ENCODE measurements at places on chromosomes 1 and 21. TPM values are rescaled to one million over a fixed set of nuclear protein-coding genes. Genes with fewer than 3 reads are reported as not detected.

ELAVL4 gene
- polyA plus RNA-seq = 2.7 TPM

IL22RA1 gene
- 0.03 TPM for polyA plus RNA-seq

CFAP141 gene
- polyA plus RNA-seq = not detected

ADGRB2 gene
- 13.0 TPM for polyA plus RNA-seq

ST6GALNAC3 gene
- polyA plus RNA-seq = 12.1 TPM

KRTAP21-2 gene
- not detected for polyA plus RNA-seq

C1orf74 gene
- polyA plus RNA-seq = 2.1 TPM

SLC44A5 gene
- polyA plus RNA-seq = 7.8 TPM

GRCh38 chr1:235059221-235059620 lies 69.4 kb downstream of the TOMM20 start:
- no peak for DNase-seq

GRCh38 chr1:236206548-236206947 lies 64.2 kb downstream of the GPR137B start:
- no peak for DNase-seq

- peak; percentile 70 for DNase-seq
Measured at GRCh38 chr1:65264197-65264929, 45.0 kb upstream of the DNAJC6 start.

DNA sequence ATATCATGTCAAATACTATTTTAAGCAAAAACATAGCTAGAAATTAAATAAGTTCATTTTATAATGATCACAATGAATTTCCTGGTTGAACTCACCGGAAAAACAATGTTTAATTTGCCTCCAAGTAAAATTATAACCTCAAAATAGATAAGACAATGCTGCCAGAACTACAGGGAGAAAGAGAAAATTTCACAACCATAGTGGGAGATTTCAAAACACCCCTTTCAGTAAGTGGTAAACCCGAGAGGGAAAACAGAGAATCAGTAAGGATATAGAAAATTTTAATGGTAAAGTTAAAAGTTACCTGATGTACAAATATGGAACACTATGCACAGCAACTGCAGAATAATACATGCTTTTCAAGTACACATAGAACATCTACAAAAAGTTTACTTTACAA lies 43.2 kb upstream of the PLA2G4A start:
- no peak for DNase-seq

GRCh38 chr1:73859227-73859626 lies 338.7 kb downstream of the LRRIQ3 start:
- DNase-seq = no peak

DNA sequence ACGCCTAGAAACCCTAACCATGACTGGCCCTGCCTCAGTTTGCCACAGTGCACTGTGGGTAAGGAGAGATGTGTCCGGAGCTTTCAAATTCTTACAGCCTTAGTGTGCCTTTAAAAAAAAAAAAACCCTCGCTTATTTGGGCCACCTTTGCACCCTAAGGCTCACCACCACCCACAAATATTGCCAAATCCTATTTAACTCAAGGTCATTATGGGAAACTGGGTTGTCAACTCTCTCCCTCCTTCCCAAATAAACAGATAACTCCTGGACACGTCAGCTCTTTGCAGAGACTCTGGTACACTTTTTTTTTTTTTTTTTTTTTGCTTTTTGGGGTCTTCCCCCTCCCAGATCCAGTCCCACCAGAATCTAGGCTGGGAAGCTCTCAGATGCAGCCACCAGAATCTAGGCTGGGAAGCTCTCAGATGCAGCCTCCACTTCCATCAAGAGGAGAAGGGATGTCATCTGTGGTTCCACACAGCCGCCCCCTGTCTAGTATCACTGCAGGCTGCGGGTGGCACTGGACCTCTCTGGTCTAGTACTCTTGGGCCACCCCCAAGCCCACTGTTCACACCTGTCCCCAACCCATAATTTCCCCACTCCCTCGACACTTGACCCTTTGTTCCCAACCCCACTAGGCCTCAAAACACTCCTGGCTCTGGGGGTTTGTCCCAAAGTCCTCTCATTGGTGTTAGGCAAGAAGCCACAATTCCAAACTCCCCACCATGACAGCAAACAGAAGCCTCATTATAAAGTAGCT lies 3.4 kb downstream of the DHRS3 start:
- no peak for DNase-seq

DNA sequence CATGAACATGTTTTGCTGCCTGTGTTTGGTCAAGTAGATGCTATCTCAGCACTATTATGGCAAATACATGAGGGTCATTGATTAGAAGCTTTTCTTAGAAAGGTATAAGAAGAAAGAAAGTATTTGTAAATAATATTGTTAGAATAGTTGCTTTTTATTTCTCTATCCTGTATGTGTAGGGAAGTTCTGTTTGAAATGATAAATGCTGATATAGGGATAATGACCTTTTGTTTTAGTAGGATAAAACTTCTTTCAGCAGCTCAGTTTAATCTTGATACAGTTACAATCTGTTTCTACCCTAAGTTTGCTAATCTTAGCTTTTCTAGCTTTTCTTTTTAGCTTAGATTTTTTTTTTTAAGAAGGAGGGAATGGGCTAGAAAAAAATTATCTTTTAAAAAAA lies 63.3 kb downstream of the USP25 start:
- DNase-seq = no peak

- peak; percentile 58 for DNase-seq
Measured at GRCh38 chr1:85047472-85048295, 616 bp downstream of the MCOLN3 start.

DNA sequence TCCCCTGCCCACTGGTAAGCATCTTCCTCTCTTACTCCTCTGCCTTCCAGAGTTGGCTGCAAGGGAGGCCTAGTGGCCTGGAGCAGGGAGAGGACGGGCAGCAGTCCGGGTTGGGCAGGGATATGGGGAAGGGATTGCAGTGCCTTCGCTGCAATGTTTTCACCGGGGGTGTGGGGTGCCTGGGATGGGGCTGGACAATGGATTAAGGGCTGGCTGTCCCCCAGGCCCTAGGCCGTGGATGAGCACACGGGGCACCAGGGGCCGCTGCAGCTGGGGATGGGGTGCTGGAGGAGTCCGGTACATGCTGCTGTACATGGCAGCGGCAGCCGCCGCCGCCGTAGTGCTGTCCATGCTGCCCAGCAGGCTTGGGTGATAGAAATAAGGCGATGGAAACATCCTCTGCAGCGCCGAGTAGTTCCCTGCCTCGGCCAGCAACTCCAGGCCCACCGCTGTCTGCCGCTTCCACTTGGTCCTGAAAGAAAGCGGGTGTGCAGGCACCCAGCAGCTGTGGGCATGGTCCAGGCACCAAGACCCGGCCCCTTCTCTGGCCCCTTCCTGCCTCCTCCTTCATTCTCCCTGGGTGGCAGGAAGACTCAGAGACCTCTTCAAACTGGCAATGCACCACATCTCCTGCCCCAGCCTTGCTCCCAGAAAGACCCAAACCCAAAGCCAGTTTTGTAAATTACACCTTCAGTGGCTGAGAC lies 4.8 kb downstream of the BARHL2 start:
- DNase-seq = no peak

- DNase-seq = no peak
Measured at GRCh38 chr1:103584537-103584936, 13.1 kb downstream of the AMY2B start.

DNA sequence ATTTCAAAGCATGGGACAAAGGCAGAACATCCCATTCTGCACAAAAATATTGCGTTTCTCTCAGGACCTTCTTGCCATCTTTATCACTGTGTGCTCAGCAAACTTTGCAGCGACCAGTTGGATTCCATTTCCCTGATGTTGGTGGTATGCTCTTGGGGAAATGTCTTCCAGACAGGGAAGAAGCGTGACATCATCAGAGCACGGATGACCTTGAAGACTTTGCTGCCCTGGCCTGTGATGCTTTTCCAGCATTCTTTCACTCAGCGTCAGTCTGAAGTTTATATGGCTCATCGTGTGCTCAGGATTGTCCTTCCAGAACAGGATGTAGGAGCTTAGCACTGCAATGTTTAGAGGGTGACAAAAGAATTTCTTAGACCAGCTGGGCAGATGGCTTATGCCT lies 131.4 kb upstream of the F3 start:
- no peak for DNase-seq

DNA sequence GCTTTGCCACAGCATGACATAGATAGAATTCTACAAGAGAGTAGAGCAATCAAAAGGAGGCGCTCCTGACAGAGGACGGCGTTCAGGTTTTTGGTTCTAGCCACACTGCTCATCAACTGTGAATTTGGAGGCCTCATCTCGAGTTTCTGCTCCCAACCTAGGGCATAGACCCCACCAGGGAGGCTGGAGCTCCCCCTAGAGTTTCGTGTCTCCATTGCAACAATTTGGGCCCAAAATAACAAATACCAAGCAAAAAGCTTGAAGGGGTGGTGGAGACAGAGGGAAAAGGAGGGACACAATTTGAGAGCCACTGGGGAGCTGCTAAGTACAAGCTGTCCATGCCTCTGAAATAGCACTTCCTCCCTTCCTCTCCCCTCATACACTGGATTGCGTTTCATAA lies 297.0 kb downstream of the GPATCH2 start:
- DNase-seq = peak; percentile 58

GRCh38 chr1:111481387-111482221 lies 7.8 kb downstream of the C1orf162 start:
- peak; percentile 62 for DNase-seq

DNA sequence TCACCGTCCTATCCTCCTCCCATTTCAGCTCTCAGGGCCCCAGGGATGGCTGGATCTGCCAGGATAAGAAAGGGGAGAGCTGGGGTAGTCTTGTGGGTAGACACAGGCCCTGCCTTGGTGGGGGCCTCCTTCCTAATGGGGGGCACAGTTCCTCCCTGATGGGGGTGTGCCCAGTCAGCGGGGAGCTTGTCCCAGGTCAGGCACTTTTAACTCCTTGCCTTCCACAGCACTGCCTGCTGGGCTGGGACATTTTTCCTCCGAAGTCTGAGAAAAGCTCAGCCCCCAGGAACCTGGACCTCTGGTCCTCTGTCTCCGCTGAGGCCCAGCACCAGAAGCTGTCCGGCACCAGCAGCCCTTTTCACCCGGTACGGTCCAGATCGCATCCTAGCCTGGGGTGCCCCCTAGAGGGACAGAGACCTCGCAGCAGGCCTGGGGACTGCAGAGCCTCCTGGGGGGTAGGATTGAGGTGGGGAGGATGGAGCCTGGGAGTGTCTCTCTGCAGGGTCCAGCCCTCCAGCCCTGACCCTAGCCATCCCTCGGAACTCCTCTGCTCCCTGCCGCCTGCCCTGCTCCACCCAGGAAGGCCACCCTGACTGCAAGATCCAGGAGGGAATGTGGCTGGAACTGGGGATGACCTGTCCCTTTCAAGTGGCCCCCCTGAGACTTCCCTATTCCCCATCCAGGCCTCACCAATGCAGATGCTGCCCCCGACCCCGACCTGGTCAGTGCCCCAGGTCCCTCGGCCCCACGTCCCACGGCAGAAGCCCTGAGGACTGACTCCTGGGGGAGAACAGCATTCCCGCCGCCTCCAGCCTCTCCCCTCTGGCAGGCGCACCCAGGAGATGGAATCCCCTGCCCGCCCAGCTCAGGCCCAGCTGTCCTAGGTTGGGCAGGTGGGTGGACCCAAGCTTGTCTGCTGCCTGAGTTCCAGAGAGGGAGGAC lies 12.0 kb downstream of the MIIP start:
- peak; percentile 80 for DNase-seq

DNA sequence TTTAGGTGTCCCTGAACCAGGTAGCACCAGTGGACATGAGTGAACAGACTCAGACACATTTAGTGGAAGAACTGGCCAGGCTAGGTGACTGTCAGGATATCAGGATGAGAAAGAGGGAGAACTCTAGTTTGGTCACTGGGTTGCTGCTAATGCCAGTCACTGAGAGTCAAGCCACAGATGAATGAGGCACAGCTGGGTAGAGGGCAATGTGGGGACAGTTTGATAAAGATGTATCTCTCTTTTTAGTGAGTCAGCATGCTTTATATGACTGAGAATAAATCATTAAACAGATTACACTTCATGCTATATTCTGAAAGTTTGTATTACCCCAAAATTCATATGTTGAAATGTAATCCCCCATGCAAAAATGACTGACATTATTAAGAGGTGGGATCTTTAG lies 87.1 kb downstream of the SELENOF start:
- DNase-seq = no peak

GRCh38 chr1:52358851-52359497 lies 7.0 kb downstream of the CC2D1B start:
- no peak for DNase-seq

DNA sequence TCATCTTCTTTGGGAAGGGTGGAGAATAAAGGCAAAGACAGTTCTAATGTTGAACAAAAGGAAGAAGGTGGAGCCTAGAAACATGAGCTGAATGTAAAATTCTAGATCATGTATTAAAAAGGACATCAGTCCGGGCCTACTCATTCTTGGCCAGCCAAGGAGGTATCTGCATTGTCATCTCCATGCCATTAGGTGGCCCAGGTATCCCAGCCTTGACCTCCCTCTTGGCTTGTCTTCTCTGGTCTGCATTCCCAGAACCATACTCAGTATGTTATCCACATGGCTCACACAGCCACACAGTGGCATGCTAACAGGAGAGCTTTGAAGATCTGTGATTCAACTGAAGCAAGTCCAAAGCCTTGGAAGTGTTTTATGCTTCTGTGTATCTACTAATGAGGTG lies 369.8 kb upstream of the KAZN start:
- DNase-seq = no peak

DNA sequence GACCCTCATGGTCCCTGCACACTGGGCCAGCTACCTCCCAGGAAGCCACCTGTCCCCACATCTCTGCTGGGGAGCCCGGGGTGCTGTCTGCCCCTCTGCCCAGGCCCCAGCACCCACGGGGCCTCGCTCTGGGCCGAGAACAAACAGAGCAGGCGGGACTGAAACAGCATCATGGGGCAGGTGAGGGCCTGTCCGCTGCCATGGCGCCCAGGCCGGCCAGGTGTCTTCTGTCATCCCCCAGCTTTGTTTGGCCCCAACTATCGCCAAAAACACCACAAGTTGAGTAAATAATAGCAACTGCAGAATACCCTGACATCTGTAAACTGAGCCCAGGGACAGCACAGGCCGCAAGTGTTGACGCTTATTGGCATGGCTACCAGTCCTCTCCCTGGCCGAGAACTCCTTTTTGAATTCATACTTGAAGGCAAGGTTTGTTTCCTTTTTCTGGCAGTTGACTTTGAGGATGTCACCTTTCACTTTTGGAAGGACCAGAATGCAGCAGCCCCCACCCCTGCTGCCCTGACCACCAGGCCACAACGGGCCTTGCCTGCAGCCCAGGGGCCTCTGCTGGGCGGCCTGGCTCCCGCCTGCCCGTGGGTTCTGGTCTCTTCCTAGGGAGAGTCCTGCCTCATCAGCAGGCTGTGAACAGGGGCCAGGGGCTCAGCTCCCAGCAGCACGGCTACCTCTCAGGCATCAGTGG lies 152.7 kb downstream of the CASZ1 start:
- no peak for DNase-seq

GRCh38 chr1:39266269-39266668 lies 61.8 kb downstream of the MACF1 start:
- no peak for DNase-seq

DNA sequence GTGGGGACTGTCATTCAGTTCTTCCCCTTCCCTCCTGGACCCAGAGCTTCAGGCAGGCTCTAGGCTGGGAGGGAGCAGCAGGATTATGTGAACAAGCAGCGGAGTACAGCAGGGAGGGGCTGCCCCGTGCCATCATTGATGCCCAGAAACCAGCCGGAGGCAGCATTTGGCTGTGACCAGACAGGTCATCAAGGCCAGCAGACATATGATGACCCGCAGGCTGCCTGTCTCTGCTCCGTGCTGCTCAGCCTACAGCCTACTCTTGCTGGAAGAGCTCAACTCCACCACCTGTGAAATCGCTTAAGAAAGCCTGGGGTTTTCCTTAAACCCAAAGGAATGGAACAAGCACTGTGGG lies 4.9 kb downstream of the KLHL21 start:
- no peak for DNase-seq
